ENCODE measurements at places on chromosomes 11 and 22. TPM values are rescaled to one million over a fixed set of nuclear protein-coding genes. Genes with fewer than 3 reads are reported as not detected.

OR8G5 gene
- total RNA-seq: not detected

ST14 gene
- not detected for total RNA-seq

MACROD1 gene
- total RNA-seq: 85.0 TPM

ALX4 gene
- 34.2 TPM for total RNA-seq

ALDH3B2 gene
- not detected for total RNA-seq

PHOX2A gene
- not detected for total RNA-seq

TSPAN32 gene
- total RNA-seq: not detected

GRCh38 chr11:112235750-112236390 is 9.6 kb downstream of the PTS start:
- no peak for DNase-seq

DNA sequence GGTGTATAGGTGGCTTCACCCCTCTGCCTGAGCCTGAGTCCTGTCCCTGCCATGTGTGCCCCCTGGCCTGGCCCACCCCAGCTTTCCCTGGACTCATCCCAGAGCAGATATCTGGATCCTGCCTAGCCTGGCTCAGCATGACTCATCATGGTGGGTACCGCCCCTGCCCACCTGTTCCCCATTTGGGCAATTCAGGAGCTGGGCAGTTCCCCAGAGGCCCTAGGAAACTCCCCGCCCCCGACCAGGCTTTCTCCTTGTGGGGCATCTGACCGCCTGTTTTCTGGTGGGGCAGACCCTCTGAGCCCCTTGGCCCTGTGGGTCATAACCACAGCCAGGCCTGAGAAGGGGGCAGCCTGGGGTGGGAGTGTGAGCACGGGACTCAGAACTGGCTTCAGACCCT is 4.4 kb downstream of the TSPO start:
- no peak for DNase-seq

- no peak for DNase-seq
Observed at GRCh38 chr11:50187220-50187619, 154.5 kb downstream of the OR4C45 start.

DNA sequence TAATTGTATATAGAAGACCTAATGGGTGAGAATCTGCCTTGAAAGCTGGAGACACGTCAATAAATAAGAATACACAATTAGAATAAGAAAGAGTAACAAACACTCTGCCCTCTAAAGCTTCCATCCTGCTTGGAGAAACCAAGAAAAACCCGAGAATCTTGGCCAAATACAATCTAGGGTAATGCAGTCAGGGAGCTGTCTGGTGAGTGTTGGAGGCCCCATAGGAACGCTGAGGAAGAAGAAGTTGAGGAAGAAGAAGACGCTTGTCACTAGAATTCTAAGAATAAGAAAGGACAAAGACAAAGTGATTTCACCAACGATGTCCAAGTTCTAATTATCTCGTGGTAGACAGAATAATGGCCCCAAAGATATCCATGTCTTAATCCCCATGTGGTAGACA is 4485.9 kb upstream of the OR11H1 start:
- DNase-seq: no peak

DNA sequence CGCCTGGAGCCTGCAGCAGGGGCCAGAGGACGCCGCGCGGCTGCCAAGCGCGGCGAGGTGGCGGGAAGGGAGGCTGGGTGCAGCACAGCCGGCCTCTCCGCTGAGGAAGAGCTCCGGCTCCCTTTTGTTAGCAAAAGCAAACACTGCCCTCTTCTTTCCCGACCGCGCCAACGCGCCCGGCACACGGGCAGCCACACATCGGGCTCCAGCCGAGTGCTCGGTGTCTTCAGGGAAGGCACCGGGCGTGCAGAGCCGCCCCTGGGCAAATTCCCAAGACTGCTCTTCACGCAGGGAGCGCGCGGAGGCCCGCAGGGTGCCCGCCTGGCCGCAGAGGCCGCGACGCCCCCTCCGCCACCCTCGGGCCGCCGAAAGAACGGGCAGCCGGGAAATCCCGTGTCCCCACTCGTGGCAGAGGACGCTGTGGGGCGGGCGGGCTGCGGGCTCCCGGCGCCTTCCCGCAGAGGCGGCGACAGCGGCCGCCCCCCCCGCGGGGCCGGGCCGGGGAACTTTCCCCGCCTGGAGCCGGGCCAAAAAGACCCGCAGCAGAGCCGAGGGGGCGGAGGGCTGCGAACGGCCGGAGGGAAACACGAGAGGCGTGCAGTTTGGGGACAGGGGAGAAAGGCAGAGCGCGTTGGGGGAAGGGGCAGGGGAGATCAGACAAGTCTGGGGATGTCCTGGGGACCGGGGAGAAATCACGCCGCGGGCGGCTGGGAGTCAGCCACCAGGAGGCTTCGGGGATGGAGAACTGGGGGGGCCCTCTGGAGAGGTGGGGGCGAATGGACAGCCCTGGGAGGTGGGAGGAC is 931 bp downstream of the CADM1 start:
- peak; percentile 84 for DNase-seq

GRCh38 chr11:62324731-62325556 is 12.3 kb upstream of the ASRGL1 start:
- DNase-seq: peak; percentile 20

DNA sequence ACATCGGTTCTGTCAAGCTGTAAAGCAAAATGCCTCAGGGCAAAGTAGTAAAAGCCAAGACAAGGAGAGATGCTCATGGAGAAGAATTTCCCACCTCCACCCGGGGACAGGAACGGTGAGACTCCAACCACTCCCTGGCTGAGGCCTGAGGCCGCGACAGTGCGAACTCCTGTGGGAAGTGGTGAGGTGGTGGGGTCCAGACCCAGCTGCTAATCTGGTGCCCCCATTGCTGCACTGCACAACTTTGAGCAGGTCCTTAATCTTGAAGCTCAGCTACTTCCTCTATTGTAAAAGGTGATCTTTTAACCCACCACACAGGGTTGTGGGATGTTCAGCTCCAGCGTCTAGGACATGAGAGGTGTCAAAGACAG is 83.9 kb downstream of the ZC3H12C start:
- no peak for DNase-seq

DNA sequence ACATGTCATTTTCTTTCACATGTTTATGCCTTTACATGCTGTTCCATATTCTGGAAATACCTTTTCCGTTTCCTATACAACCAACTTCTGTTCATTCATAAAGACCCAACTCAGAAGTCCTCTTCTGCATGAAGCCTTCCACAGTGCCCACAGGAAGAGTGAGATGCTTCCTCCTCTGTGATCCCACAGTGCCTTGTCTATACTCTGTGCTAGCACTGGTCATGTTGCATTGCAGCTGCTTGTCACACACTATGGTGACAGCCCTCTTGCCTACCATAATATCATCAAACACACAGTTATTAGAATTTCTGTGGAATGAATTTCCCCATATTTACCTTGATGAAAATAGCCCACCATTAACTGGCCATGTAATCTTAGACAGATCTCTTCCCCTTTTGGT is 8.9 kb downstream of the PARVA start:
- DNase-seq: no peak

DNA sequence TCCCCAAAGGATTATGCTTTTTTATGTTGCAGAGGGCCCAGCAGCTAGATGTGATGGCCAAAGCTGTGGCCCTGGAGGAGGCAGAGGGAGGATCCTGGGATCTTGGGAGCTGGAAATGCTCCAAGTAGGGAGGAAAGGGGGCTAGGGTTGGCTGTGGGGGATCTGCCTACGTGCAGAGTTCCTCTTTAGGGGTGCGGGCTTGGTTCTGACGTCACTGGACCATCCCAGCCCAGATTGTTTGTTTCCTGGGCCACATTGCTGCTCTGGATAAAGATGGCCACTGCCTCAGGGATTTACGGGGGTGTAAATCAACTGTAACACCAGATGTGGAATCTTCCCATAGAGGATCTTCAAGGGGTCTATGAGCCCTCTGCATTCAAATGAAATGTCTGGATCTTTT is 110.3 kb upstream of the SYT13 start:
- DNase-seq: no peak

- DNase-seq: no peak
Observed at GRCh38 chr11:122686111-122686510, 30.6 kb downstream of the UBASH3B start.

DNA sequence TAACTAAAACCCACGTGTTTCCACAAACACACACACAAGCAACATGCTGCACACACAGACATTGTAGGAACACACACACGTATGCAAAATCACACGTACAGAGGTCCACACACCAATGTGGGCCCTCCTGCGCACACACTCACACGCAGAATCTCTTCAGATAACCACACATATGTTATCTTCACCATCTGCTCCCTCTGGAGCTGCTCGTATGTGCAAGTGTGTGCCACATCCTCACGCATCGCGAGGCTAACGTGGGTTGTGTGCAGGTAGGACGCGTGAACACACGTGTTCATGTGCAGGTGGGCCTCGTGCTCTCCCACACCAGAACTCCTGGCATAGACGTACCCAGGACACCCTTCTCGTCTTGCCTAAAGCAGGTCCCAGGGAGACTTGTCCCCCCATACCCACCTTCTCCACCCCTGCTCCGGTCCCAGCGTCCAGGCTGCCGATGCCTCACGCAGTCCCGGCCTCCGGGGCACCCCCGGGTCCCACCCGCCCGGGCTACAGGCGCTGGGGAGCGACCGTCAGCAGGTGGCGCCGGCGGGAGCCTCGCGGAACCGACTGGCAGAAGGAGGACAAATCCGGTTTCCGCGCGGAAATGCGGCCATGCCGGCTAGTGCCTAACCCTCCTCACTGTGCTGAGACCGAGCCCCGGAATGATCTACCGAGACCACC is 10.3 kb upstream of the IGSF9B start:
- DNase-seq: peak; percentile 75

GRCh38 chr11:118260353-118260752 is 3.7 kb downstream of the MPZL2 start:
- DNase-seq: no peak

GRCh38 chr11:67507864-67508485 is at the start of gene CDK2AP2:
CDK2AP2 (minus strand) TSS chr11:67508162; CDS start chr11:67508082, 80 bp downstream.
- peak; percentile 99 for DNase-seq

DNA sequence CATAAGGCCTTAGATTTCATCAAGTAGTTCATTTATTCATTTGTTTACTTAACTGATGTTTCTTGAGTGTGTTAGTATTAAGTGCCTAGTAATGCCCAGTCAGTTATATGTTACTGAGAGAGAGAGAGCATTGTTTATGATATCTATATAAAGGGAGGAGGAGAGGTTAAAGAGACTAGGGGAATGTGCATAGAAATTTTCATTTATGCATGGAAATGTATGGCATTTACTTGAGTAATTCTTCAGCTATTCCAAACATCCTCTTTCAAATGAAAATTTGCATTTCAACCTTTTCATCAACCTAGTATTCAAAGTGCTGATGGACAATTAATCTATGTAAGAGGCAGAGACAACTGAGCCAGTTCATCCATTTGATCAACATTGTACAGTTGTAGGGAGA is 199.7 kb downstream of the NELL1 start:
- DNase-seq: no peak

DNA sequence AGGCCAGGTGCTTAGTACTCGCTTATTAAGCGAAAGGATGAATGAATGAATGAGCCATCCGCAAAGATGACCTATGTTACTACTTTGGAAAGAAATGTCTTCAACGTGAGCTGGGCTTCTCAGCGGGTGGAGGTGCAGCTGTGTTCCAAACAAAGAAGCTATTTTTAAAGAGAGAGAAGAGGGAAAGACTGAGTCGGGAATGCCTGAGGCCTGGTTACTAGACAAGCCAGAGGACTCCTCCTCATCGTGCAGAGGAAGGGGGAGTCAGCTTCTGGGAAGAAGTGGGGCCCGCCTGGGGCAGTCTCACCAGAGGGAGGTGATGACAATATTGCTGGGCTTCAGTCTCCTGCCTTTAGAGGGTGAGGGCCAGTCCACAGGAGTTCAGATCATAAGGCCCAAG is 30.4 kb upstream of the CD5 start:
- DNase-seq: no peak

GRCh38 chr22:27216444-27216843 is 559.1 kb downstream of the MIAT start:
- DNase-seq: no peak

GRCh38 chr11:110295086-110295485 is 1.3 kb downstream of the RDX start:
- no peak for DNase-seq

- DNase-seq: no peak
Observed at GRCh38 chr11:11940551-11940950, 67.9 kb downstream of the DKK3 start.
